Activated CD8-positive, alpha-beta T cell treated with anti-CD3 and anti-CD28 coated beads for 36 hours (primary cell): ENCODE measurements at places on chromosomes 5 and 9. TPM values are rescaled to one million over a fixed set of nuclear protein-coding genes. Genes with fewer than 3 reads are reported as not detected.
A peak's percentile ranks its signal among the peaks of the same experiment; 100 is the strongest.

DNA sequence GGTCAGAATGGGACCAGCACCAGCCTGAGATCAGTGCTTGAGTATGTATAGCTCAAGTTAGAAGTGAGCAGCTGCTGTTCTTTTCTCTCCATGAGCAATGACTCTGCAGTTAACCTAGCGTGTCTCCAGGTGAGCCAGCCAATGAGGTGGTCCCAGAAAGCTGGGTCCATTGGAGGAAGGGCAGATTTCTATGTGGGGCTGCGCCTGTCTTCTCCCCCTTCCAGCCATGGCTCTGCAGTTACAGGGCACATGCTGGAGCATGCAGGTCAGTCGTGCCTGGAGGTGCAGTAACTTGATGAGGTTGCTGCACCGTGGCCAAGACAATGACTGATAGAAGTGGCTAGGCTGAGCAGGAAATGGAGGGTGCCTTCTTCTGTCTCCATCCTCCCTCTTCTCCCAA, 29.6 kb upstream of the CXCL14 start:
- DNase-seq: no peak

DNA sequence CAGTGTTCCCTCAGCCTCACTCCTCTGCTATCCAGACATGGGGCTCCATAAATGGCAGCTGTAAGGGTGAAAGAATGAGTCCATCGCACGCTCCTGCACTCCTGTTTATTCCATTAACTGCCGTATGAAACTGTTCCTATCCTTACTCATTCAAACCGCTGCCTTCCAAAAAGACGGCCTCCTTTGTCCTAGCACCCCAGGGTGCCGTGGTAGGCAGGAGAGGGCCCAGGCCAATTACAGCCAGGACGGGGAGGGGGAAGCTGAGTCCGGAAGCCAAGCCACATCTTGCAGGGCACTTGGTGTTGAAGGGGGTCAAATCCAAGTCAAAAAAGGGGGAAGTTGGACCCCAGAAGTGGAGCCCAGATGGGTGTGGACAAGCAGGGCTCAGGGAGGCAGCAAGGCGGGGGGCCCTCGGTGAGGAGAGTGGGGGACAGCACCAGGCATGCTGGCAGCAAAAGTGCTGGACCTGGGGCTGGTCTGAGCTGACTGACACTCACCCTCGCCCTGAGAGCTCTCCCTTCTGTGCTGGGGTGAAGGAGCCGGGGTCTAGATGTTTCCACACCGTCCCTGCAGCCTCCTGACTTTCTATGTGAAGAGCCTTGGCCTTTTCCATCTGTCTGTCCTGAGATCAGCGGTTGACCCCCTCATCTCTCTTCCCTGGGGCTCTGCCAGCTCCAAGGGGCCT, 63.3 kb downstream of the COL23A1 start:
- no peak for DNase-seq

Gene SSBP2
- 12.9 TPM for total RNA-seq

GRCh38 chr9:35736201-35736633, 3.8 kb downstream of the CREB3 start:
- DNase-seq: peak; percentile 76
